ENCODE measurements at places on chromosomes 2 and 18. TPM values are rescaled to one million over a fixed set of nuclear protein-coding genes. Genes with fewer than 3 reads are reported as not detected.

Gene GMPPA
- 70.0 TPM for total RNA-seq

Gene NEU4
- not detected for total RNA-seq

Gene LIMS3
- 3.1 TPM for total RNA-seq

Gene CCDC85A
- total RNA-seq, result 6.7 TPM

Gene AQP12B
- total RNA-seq, result not detected

Gene NLRC4
- total RNA-seq, result not detected

Gene FNDC4
- total RNA-seq, result 14.0 TPM

Gene HOXD4
- total RNA-seq, result 1.4 TPM

Gene FOXI3
- not detected for total RNA-seq

Gene RAPGEF4
- 0.14 TPM for total RNA-seq

Gene IFIH1
- total RNA-seq, result 9.3 TPM

Gene IRS1
- total RNA-seq, result 37.8 TPM

Gene ZNF532
- total RNA-seq, result 55.6 TPM

Gene CLEC4F
- not detected for total RNA-seq

Measured in placental pericyte (primary cell).